ENCODE measurements at places on chromosomes 6 and 20.

GRCh38 chr6:166514196-166514595 is 72.3 kb downstream of the RAMACL start:
- no peak for DNase-seq

GRCh38 chr6:40989204-40990169 is 49.5 kb downstream of the UNC5CL start:
- DNase-seq = no peak

- DNase-seq = no peak
These were observed 93.6 kb downstream of the PREX1 start for GRCh38 chr20:48734104-48734749.

DNA sequence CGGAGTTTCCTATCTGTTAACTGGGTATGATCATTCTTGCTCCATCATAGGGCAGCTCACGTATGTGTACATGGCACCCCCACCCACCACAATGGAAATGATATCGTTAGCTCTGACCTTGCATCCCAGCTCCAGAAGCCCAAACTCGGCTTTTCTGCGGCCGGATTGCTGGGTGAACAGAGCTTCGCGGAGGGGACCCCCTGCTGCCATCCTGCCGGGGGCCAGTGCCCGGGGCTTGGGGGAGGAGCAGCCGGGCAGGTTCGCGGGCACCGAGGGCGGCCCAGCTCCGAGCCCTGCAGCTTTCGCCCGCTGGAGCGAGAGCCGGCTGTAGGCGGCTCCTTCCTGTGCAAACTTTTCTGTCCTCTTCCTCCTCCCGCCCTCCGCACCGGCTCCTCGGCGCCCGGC is 24.9 kb upstream of the FUCA2 start:
- DNase-seq = no peak

GRCh38 chr6:28736121-28736520 is 187.7 kb downstream of the TRIM27 start:
- no peak for DNase-seq

DNA sequence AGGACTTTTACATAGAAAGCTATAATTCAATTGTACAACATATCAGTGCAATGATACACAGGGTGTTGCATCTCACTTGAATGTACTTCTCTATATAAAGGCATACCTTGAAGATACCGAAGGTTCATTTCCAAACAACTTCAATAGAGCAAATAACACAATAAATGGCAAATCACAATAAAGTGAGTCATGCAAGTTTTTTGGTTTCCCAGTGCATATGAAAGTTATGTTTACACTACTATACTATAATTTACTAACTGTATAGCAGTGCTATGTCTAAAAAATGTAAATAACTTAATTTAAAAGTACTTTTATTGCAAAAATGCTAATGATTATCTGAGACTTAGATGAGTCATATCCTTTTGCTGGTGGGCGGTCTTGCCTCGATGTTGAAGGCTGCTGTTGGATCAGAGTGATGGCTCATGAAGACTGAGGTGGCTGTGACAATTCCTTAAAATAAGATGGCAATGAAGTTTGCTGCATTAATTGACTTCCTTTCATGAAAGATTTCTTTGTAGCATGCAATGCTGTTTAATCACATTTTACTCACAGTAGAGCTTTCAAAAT is 188.8 kb downstream of the TASP1 start:
- DNase-seq = no peak

GRCh38 chr20:44212792-44213191 is 2.2 kb upstream of the OSER1 start:
- DNase-seq = no peak

DNA sequence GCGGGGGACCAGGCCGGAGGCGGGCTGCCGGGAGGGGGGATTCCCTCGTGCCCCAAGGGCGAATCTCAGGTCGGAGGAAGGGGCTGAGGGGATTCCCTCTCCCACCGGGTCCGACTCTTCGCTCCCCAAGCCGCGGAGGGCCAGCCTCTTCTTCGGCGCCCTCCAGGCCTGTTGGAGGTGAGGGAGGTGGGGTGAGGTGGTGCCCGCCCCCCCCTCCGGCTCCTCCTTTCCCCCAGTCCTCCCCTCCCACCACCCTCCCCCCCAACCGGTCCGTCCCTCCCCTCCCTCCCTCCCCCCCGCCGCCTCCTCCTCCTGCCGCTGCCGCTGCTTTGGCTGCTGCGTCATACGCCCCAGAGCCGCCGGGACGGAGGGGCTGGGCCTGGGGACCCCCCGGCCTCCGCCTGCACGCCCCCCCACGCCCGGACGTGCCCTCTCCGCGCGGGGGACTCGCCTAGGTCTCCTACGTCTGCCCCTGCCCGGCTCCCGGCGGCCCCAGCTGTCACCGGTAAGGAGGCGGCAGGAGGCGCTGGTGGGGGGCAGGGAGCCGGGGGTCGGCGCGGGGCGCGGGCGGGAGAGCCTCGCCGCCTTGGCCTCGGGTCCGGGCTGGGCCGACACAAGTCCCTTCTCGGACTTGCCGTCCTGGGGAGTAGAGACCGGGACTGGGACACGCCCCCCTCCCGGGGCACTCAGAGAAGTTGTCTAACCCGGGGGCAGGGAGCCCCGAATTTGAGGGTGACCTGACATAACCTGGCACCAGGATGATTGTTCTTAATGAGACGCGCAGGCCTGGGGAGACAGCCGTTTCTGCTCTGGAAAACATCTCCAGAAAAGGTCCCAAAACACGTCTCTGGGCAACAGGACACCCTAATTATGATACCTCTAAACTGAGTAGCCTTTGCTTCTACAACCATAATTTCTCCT is at the start of gene PHF1:
PHF1 (plus strand) TSS at position 304 of the 921 bp plus-strand sequence. CDS start 1,250 bp downstream, outside the sequence.
- DNase-seq = no peak

DNA sequence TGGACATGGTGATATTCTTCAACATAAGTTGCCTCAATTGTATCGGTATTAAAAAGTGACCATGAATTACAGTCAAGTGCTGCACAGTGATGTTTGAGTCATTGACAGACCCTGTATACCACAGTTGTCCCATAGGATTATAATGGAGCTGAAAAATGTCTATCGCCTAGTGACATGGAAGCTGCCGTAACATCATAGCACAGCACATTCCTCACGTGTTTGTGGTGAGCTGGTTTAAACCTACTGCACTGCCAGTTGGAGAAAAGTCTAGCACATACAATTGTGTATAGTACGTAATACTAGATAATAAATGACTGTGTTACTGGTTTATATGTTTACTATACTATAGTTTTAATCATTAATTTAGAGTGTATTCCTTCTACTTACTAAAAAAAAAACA is 150.2 kb downstream of the CDH26 start:
- DNase-seq = no peak

DNA sequence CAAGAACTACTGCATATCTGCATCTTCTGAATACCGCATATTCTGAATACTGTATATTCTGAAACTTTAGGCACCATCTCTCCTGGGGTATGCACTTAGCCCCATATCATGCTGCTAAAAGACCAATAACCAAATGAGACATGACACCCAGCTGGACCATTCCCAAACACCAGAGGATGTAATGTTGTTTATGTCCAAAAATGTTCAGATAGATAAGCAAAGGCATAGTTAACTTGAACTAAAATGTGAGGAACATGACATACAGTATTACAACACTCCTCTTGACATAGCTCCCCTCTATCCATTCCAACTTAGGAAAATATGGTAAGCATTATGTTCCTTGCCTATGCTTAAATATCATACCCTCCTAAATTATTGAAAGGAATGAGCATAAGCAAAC is 127.3 kb downstream of the TENT5A start:
- no peak for DNase-seq

DNA sequence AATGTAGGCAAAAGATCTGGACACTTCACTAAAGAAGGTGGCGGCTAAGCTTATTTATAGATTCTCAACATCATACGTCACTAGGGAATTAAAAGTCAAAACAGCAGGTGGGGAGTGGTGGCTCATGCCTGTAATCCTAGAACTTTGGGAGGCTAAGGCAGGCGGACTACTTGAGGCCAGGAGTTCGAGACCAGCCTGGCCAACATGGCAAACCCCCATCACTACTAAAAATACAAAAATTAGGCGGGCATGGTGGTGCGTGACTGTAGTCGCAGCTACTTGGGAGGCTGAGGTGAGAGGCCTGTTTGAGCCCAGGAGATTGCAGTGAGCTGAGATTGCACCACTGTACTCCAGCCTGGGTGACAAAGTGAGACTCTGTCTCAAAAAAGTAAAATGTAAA is 74.6 kb downstream of the GPX5 start:
- no peak for DNase-seq

GRCh38 chr6:13527671-13528056 is 40.3 kb upstream of the GFOD1 start:
- DNase-seq = no peak

DNA sequence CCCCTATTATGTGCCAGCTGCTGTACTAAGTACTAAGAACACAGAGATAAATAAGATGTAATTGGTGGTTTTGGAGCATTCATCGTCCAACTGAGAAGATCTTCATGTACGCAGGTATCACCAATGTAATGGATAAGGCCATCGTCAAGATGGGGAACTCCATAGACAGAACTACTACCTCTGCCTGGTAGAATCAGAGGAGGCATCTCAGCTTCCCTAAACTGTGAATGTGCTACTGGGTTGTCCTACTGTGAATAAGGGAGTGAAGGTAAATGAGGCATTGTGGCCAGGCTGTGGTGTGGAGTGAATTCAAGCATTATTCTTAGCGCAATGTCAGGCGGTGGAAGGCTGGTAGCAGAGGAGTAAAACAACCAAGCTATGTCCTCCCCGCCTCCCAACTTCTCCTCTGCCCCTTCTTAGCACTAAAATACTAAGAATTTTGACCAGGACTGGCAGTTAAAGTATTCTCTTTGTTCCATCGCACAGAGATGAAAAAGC is 68.2 kb downstream of the TBC1D7 start:
- DNase-seq = no peak

GRCh38 chr6:118791499-118791898 is 102.5 kb upstream of the ASF1A start:
- no peak for DNase-seq

- no peak for DNase-seq
These were observed 34.7 kb upstream of the TOP1 start for GRCh38 chr20:40993794-40994540.

- no peak for DNase-seq
These were observed 103.0 kb downstream of the SASH1 start for GRCh38 chr6:148445620-148446019.

DNA sequence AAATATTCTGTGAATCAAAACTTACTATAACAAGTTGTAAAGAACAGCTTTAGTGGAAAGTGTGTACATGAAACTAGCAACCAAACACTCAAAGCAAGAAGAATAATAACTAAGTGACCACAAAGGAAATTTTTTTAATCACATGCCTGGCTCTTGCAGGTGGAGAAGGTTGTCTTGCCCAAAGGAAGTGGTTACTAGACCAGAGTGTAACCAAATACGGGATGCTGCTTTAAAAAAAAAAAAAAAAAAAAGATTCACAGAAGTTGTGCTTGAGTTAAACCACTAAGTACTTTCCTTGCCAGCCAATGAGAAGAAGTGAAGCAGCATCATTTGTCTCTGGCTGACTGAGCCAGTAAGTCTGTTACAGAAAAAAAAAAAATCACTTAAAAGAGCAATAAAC is 19.1 kb upstream of the HLA-DQB1 start:
- no peak for DNase-seq

GRCh38 chr20:7159903-7160302 is 392.4 kb downstream of the BMP2 start:
- DNase-seq = no peak

- peak; percentile 90 for DNase-seq
These were observed at the start of gene EIF2S2 for GRCh38 chr20:34111702-34112599. TSS of gene EIF2S2 (minus strand) at chr20:34112243. CDS start at chr20:34112110, 133 bp downstream.

DNA sequence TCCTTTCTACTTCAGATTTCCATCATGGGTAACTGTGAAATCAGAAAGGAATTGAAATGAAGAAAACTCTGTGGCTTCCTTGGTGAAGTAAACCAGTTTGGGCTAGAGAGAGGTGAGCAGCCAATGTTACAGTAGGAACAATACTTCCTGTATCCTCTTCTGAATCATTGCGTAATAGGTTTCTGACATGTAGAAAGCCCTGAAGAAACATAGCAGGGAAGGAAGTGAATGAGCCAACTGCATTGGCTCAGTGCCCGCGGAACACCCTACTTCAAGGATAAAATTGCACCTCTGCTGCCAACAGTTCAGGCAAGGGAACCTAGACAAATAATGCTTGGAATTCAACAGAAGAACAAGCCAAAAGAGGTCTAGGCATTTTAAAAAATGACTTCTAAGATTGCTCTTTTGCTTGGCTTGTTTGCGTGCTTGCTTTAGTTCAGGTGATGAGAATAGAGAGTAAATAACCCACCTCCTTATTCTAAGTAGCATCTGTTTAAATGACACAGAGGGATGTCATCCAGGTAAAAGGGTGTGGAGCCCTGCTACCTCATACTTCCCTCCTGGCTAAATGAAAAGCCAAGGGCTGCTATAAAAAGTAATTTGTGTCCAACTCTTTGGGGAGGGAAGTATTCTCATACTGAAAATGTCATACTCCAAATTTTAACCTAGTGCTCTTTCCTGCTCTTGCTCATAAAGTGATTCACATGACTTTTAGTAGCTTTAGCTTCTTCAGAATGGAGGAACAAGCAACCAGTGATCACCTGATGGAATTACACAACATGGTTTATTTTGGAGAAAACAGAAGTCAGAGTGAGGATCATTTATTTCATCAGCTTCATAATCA is 30.0 kb upstream of the AKIRIN2 start:
- DNase-seq = no peak

DNA sequence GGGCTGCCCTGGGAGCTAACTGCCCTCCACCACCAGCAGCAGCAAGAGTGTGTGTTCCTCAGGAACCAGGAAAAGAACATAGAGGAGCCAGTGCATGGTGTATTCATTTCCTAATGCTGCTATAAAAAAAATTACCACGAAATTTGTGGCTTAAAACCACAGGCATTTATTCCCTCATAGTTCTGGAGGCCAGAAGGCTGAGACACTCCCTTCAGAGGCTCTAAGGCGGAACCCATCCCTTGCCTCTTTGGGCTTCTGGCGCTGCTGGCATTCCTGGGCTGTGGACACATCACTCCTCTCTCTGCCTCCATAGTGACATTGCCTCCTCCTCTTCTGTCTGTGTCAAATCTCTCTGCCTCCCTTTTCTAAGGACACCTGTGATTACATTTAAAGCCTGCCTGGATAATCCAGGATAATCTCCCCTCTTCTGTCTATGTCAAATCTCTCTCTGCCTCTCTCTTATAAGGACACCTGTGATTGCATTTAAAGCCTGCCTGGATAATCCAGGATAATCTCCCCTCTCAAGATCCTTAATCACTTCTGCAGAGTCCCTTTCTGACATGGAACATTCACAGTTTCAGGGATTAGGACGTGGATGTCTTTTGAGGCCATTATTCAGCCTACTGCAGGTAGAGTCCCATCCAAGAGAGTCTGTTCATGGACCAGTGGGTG is 54.7 kb downstream of the NDUFAF5 start:
- no peak for DNase-seq

DNA sequence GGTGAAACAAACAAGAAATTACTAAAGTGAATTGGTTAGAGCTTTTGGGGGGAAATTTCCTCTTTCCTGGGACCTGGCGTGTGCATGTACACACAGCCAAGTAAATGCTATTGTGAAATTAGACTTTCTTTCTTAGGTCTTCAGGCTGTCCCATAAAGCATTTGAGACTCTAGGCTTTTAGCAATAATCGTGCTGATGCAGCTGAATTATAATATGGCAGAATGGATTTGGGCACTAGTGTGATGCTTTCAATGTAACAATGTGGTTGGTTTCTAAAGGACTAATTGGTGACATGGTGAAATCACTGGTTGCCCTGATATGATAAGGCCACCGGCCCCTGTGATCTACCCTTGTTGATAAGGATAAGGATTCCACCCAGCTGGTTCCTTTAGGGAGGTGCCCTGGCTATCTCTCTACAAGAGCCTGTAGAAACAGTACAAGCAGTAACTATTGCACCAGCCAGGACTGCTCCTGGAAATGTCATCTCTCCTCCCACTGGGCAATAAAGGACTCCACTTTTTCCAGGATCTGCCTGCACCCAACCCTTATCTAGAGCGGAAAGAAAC is 164.1 kb downstream of the TFAP2A start:
- no peak for DNase-seq

GRCh38 chr6:140571145-140571544 is 1196.7 kb upstream of the CITED2 start:
- DNase-seq = no peak

Measured in H1 (cell line).